Activated CD8-positive, alpha-beta memory T cell treated with anti-CD3 and anti-CD28 coated beads for 1 hour (primary cell): ENCODE measurements at places on chromosomes 5 and 9.

GRCh38 chr9:102768002-102768401, 227.1 kb upstream of the CYLC2 start:
- DNase-seq = no peak

DNA sequence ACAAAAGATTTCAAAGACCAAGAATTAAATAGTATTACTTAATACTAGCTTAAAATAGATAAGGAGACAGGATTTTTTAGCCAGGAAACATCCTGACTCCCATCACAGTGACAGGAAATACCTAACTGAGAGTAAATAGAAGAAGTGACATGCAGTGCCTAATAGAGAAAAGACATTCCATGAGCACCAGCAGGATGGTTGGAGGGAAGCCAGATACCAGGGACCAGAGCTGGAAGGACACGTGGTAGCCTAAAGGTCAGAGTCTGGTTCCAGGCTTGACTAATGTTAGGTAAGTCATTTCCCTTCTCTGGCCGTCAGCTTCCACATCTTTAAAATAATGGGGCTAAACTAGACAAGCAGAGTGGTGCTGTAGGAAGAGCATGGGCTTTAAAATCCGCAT, 41.6 kb downstream of the CDK5RAP2 start:
- no peak for DNase-seq

DNA sequence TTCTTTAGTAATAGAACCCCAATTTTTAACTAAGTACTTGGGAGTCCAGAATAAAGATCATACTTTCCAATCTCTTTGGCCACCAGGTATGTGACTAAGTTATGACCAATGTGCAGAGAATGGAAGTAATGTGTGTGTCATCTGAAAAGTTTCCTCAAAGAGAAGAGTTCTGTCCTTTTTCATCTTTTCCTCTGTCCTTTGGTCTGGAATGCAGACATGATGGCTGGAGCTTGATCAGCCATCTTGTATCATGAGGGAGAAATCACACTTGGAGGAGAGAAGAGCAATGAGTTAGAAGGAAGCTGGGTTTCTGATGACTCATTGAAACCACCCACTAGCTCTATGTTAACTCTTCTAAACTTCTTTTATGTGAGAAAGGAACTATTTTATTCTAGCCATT, 5.5 kb upstream of the CPEB4 start:
- DNase-seq = no peak

DNA sequence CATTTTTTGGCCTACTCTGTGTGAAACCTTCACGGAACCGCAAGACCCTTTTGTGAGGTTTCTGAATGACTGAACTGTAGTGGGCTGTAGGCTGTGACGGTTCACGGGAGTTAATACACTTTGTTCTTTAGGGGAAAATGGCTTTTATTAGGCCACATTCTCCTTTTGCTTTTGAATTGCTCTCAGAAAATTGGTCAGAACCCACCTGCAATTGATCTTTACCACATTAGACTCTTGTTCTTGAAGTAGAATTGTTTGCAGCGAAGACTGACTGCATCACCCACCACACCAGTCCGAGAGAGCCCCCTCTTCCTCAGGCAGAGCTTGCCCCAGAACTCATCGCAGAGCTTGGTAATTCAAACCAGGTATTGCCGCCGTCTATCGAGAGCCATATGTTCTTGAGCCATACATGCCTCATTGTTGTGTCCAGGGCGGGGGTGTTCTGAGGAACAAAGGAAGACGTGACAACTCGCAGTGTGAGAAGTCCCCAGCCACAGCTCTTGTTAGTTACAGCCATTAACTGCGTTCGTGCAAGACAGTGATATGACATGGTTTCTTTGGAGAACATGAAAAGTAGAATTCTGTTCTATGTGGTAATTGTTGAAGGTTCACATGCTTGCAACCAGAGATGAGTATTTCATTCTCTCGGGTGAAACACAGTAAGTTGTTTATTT, 166.4 kb upstream of the OTULINL start:
- DNase-seq = no peak

DNA sequence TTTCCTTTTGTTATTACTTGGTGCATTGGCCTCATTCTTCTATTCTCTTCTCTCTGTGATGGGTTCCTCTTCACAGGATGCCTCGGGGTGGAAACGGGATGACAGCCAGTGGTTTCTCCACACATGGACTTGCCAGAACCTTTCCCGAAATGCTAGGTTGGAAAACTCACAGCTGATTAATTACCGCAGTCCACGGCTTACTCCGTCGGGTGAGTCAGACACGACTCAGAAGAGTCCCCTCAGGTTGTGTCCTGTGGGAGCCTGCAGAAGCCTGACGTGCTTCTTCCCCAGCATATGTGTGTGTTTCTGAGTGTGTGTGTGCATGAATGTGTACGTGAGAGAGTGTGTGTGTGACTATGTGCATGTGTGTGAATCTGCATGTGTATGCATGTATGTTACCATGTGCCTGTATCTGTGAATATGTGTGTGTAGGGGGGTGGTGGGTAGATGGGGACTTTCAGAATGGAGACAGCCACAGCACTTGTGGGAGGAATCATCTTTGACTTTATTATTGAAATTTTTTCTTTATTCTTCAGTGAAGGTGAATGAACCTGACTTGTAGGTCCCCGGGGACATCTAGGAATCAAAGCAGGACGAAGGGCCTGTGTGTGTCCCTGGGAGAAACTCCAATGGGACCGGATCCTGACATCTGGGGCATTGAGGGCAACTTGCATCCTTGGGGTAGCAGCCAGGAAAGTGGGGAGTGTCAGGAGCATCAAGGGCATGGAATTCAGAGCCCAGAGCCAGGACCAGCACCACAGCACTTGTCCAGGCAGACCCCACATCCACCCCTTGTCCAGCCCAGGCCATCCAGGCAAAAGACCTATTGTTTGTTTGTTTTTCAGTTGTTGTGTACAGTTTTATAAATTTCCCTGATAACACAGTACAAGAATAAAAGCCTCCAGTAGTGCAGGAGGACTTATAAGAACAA, 21.9 kb upstream of the MED10 start:
- no peak for DNase-seq

- no peak for DNase-seq
Observed at GRCh38 chr9:117300371-117301110, 114.3 kb downstream of the ASTN2 start.

DNA sequence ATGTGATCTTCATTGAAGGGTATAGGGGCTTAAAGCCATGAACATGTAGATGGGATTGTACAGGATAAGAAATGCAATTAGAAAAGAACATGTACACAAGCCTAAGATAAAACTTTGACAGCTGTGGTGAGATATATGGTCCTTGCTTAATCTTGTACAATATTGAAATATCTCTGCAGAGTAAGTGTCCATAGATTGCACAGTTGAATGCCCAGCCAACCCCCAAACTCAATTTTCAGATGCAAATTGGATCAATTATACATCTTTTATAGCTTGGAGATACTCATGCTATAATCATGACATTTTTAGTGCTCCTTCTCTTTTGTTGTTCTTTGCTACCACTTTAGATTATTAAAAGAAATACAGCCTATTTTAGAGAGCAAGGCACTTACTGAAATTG, 59.5 kb upstream of the CHSY3 start:
- no peak for DNase-seq

DNA sequence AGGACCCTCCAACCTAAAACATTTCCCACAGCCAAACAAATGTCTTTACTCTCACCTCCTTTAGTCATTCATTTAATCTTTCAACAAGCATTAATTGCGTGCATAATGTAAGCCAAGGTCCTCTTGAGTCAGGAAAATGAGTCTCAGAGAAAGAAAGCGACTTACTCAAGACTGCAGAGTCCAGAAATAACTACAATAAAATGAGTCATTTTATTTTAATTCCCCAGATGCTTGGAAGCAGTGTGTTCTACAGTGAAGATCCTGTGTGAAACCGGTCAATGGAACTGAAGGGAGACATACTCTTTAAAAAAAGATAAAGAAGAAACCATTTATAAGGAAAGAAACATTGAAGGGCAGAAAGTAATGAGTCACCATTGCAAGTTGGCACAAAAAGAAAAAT, 513.7 kb downstream of the CDK5RAP2 start:
- DNase-seq = no peak

DNA sequence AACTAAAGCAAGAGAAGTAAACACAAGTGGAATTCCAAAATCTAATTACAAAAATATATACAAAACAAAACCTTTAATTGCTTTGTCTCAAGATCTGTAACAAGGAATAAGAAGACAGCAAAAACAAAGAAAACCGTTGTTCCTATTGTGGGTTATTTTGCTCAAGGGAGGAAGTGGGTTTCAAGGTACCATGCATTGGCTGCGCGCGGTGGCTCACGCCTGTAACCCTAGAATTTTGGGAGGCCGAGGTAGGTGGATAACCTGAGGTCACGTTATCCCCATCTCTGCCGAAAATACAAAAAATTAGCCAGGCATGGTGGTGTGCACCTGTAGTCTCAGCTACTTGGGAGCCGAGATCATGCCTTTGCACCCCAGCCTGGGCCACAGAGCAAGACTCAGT, 12.1 kb upstream of the IQGAP2 start:
- DNase-seq = no peak

GRCh38 chr9:109101810-109102209, 17.9 kb downstream of the TMEM245 start:
- DNase-seq = no peak

GRCh38 chr5:60633341-60633740, 66.6 kb downstream of the DEPDC1B start:
- no peak for DNase-seq

GRCh38 chr9:91839926-91840465, 110.0 kb downstream of the ROR2 start:
- no peak for DNase-seq

DNA sequence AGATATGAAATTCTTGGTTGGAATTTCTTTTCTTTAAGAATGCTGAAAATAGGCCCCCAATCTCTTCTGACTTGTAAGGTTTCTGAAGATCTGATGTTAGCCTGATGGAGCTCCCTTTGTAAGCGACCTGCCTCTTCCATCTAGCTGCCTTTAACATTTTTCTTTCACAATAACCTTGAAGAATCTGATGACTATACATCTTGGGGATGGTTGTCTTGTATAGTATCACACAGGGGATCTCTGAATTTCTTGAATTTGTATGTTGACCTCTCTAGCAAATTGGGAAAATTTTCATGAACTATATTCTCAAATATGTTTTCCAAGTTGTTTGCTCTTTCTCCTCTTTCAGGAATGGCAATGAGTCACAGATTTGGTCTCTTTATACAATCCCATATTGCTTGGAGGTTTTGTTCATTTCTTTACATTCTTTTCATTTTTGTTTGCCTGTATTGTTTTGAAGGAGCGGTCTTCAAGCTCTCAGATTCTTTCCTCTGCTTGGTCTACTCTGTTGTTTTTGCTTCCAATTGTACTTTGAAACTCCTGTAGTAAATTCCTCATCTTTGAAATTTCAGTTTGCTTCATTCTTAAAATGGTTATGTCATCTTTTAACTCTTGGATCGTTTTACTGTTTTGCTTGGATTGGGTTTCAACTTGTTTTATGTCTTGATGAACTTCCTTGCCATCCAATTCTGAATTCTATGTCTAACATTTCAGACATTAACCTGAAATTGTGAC, 245.2 kb upstream of the TARS1 start:
- no peak for DNase-seq

DNA sequence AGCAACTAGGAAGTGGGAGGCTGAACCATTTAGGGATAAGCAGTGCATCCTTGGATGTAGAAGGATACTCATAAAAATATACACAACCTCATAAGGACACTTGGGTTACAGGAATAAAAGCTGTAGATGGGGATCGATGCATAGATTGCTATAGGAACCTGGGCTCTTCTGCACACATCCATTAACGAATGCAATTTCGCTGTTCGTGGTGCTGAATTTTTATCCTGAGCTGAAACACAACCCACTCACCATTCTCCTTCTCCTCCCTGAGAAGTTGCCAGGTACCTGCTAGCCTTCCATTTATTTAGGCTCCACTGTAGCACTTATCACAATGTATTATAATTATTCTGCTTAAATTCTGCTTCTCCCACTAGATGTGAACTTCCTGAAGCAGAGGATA, 320.6 kb upstream of the BRINP1 start:
- no peak for DNase-seq

DNA sequence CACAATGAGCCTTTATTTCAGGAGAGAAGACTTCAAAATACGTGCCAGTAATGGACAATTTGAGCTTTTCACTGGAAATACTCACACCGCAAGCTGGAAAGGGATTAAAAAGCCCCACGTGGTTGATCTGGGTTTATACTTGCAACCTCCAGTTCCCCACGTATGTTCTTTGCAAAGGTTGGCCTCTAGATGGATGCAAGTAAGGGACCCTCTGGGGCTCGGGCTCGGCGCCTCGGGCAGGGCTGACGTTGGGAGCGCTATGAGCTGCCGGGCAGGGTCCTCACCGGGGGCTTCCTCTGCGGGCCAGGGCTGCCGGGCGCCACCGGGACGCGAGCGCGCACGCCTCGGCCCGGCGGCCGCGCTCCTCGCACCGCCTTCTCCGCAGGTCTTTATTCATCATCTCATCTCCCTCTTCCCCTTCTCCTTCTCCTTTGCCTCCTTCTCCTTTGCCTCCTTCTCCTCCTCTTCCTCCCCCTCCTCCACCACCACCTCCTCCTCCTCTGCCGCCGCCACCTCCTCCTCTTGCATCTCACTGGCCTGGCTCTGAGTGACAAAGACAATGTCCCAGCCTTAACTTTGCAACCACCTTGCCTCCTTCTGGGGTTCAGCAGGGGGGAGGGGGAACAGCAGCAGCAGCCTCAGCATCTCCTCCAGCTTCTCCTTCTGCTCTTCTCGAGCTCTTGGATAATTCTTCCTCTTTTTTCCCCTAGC, 701 bp upstream of the ZNF462 start:
- DNase-seq = no peak

GRCh38 chr9:91334053-91334452, 27.7 kb downstream of the AUH start:
- no peak for DNase-seq

- no peak for DNase-seq
Observed at GRCh38 chr5:109455598-109456096, 45.9 kb upstream of the PJA2 start.

DNA sequence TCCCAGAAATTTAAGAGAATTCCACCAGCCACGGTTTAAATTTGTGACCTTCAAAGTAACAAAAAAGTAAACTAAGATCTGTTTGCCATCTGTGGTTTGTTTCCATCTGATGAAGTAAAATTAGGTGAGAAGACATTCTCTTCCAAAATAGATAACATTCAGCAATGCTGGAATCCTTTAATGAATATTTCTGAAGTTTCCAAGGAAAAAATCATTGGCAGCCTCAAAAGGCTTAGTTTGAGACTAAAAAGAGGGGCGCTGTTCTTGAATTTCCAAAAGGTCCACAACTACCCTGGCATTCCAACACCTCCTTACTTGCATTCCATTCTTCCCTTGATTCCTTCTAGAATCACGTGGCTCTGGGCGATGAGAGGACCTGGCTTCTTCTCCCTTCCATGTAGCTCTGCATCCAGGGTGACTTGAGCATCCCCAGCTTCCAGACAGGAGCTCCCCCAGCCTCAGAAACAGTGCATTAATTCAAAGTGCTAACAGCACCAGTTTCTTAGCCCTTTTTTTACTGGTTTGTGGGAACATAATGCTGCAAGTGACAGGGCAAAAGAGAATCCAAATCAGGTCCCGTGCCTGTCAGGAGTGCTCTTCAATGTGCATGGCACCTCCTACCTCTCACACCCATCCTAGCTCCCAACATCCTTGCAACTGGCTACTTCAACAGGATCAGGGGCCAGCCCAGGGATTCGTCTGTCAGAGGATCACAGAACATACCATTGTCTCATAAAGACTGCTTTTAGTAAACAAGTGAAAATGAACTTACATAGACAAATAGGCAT, 191.5 kb upstream of the S1PR3 start:
- DNase-seq = no peak
